NCI-H510A (cell line): ENCODE measurements at places on chromosomes 5 and 9.

DNA sequence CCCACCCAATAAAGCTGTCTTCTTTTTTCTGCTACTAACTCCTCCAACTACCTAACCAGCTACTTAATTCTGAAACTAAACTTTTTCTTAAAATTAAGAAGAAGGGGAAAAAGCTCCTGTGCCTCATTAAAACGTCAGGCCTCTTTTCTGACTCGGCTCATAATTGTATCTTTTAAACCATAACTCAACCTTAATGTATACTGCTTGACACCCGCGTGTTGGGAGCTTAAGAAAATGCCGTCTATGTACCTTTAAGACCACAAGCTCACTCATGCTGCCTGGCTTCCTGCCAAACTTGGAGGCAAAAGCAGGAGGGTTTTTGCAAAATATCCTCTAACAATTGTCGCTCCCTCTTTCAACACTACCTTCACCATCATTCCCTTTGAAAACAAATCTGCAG lies 5.0 kb downstream of the EBF1 start:
- DNase-seq = no peak

- no peak for DNase-seq
Measured at GRCh38 chr5:172167895-172168294, 20.1 kb downstream of the STK10 start.

- DNase-seq = no peak
Measured at GRCh38 chr9:119283078-119283794, 86.0 kb downstream of the BRINP1 start.

- DNase-seq = no peak
Measured at GRCh38 chr9:23258569-23258968, 567.5 kb downstream of the ELAVL2 start.

DNA sequence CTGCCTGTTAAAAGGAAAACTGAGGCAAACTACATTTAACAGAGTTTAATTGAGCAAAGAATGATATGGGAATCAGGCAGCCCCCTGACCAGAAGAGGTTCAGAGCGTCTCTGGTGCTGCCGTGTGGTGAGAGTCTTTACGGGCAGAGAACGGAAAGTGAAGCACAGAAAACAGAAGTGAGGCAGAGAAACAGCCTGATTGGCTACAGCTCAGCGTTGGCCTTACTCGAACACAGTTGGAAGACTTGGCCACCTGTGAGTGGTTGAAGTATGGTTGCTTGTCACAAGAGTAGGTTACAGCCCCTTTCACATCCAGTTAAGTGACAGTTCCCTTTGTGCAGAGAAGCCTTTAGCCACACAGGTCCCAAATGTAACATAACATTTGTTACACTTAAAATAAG lies 16.9 kb upstream of the FBP1 start:
- DNase-seq = no peak
